WERI-Rb-1 (cell line): ENCODE measurements at places on chromosomes 12 and 14.
A peak's percentile ranks its signal among the peaks of the same experiment; 100 is the strongest.

- no peak for DNase-seq
These were observed 313.4 kb downstream of the BCL11B start for GRCh38 chr14:98958632-98959031.

DNA sequence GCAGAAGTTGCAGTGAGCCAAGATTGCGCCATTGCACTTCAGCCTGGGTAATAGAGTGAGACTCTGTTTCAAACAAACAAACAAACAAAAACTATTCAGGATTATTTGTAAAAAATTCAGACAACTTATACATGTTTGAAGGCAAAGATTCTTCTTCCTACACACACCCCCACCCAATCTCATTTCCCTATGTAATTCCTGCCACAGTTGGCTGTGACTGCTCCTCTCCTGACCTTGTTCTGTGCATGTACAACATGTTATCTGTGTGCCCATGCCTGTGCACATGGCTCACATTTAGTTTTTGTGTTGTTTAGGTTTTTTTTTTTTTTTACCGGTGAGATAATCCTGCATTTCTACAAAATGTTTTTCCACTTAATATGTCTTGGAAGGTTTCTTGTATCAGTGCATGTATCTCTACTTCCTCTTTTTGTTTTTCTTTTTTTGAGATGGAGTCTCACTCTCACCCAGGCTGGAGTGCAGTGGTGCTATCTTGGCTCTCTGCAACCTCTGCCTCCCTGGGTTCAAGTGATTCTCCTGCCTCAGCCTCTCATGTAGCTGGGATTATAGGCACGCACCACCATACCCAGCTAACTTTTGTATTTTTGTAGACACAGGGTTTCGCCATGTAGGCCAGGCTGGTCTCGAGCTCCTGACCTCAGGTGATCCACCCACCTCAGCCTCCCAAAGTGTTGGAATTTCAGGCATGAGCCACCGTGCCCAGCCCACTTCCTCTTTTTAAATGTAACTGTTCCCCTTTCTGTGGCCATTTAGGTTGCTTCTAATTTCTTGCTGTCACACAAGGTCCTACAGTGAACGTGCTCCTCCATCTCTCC, 8.7 kb downstream of the CFAP251 start:
- no peak for DNase-seq

- DNase-seq, result no peak
These were observed 87.5 kb downstream of the PLXNC1 start for GRCh38 chr12:94235848-94236247.

DNA sequence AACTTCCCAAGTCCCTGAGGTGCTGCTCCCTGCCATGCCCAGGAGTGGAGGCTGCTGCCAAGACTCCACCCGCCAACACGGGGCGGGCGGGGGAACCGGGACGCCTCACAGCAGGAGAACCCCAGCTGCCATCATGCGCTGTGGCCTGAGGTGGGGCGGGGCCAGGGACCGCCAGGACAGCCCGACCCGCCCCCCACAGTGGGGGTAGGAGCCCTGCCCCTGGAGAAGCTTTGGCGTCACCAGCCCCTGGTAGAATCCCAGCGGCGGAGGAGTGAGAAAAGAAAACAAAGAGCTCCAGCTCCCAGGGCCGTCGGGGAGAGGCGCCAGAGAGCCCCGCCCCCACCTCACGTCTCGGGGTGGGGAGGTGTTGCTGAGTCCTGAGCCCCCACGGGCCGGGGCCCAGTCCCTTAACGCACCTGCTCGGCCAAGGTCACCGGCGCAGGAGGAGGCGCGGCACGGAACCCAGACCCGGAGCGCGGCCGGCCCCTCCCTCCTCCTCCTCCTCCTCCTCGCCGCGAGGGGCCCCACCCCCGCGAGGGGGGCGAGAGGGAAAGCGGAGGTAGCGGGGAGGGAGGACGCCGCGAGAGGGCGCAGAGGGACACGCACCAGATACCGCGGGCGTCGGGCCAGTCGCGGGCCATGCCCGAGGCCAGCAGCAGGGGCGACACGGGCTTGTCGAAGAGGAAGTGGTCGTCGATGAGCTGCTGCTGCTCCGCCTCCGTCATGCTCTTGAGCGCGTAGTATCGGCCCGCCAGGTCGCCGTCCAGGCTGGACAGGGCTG, 1.8 kb downstream of the CKB start:
- DNase-seq, result peak; percentile 86

GRCh38 chr14:76277586-76278130, 98.3 kb upstream of the ESRRB start:
- no peak for DNase-seq

- DNase-seq, result no peak
These were observed 163.6 kb upstream of the NAV3 start for GRCh38 chr12:77667101-77667500.

DNA sequence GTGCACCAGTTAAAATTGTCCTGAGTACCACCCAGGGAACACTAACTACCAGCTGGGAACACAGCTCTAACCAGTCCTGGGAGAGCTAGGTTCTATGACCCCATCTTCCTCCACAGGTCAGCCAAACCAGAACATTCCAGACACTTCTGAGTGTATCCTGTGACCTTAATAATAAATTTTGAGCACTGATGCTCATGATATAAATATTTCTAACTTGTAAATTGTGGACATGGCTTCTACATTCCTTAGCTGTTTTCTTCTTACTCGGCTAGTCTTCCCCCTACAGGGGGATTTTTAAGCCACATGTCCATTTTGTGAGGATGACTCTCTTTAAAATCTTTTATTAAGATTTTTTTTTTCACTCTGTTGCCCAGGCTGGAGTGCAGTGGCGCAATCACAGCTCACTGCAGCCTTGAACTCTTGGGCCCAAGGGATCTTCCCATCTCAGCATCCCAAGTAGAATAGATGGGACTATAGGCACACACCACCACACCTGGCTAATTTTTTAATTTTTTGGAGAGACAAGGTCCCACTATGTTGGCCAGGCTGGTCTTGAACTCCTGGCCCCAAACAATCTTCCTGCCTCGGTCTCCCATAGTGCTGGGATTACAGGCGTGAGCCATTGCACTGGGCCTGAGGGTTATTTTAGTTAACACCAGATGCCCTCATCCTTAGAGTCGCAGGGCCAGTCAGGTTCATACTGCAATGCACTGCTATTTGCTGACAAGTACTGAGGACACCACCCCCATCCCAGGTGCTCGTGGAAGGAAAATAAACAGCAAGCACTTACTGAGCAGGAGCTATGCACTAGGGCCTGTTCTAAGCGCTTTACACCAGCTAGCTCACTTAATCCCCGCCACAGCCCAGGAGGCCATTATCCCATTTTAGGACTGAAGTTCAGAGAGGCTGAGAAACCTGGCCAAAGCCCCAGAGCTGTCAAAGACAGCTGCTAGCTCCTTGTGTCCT, 142.6 kb upstream of the NCOR2 start:
- DNase-seq, result peak; percentile 87

- DNase-seq, result no peak
These were observed 648.2 kb downstream of the VRK1 start for GRCh38 chr14:97445367-97445766.

- no peak for DNase-seq
These were observed 84.5 kb downstream of the PLEKHG3 start for GRCh38 chr14:64788706-64789105.

DNA sequence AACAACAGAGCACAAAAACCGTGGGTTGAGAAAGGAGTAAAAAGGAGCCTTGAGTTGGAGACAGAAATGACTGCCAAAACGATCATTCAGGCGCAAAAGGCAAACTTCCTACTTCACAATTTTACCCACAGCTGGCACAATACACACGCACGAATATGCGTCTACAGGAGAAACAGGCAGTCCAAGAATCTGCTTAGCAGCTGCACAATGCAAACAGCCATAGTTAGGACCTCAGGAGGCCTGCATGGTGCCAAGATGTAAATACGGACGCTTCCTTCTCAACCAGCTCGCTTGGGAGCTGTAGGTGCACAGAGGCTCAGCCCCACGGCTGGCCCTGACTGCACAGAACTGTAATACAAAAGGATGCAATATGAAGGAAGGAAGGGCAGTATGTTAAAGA, 250.1 kb upstream of the CAND1 start:
- DNase-seq, result no peak

DNA sequence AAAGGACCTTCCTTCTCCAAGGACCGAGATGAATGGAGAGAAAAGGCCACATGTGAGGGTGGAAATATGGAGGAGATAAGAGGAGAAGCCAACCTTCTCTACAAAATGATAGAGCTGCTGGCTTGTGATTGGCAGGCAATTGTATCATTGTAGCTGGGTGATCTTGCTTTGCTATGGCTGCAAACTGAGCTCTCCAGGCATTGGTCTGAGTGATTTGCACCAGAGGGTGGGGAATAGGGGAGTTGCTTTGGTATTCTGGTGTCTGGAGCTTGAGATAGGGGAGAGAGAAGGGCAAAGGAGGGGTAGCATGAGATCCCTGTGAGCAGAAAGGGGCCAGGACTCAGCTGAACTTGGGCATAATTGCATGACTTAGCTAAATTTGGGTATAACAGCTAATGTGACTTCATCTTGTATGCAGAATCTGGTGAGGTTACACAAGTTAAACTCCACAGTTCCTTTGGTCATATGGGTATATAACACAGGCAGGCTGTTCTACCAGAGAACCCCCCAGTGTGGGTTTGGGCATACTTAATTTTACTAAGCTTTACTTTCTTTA, 72.0 kb downstream of the FOS start:
- DNase-seq, result no peak

DNA sequence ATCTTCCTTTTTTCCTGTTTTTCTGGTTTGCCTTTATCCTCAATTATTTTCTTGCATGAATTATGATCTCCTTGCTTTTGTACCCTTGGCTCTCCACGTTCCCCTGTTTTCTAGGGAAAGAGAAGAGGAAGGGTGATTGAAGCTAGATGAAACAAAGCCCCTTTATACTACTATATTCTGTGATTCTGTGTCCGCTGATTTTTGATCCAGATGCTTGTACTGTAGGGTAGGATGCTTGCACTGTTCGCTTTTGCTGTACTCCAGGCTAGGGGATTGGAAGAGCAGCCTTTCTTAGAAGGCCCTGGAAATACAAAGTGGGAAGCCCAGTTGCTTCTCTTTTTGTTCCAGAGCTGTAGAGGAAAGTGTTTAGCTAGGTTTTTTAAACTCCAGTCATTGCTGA, 35.1 kb upstream of the KLHDC2 start:
- DNase-seq, result no peak

- no peak for DNase-seq
These were observed 125.9 kb downstream of the CALM1 start for GRCh38 chr14:90522571-90523191.

DNA sequence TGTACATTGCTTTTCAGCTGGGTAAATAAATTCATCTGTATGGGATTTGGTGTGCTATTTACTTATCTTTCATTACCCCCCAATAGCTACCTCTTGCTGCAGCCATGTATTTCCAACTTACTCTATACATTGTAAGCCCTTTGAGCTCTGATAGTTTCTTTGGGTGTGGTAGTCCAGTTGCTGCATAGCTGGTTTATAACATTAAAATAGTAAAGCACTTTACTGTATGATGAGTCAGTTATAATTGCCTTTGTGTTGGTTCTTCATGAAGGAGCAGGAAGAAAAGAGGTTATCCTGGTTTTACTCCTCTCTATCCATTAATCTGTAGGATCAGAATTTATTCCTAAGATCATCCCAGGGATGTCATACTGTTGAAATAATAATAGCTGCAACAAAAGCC, 15.7 kb downstream of the TBC1D30 start:
- no peak for DNase-seq

DNA sequence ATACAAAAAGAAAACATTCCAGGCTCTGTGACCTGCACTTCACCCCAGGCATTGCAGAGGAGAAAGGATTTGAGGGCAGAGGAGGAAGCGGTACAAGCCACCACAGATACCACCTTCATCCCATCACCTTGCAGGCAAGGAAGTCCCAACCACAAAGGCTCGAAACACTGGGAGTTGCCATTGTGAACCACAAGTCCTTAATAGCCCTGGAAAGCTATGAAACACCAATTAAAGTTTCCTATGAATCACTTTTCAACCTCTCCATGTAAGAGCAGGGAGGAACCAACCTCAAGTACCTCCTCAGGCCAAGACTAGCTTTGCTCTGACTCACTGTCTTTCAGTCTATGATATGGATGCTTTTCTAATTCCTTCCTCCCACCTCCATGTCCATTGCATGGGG, 27.0 kb downstream of the MAP3K9 start:
- DNase-seq, result no peak

GRCh38 chr12:27922531-27923139, 49.9 kb downstream of the PTHLH start:
- no peak for DNase-seq

- DNase-seq, result no peak
These were observed 2.9 kb upstream of the TMEM30B start for GRCh38 chr14:61284001-61284400.

DNA sequence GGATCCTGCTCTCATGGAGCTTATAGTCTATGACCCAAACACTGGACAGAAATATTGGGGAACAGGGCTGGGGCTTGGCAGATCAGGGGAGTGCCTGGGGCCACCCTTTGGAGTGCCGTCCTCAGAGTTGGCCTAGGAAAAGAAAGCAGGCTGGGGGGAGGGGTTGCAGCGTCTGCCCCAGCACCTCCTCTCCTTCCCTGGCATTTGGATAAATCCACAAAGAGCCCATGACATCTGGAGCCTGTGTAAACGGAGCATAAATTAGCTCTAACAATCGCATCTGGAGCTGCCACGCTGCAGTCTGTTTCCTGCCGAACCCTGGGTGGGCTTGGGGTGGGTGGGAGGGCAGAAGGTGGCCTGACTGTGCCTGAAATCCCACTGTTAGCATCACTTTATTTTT, 63.8 kb downstream of the MVK start:
- DNase-seq, result peak; percentile 34

DNA sequence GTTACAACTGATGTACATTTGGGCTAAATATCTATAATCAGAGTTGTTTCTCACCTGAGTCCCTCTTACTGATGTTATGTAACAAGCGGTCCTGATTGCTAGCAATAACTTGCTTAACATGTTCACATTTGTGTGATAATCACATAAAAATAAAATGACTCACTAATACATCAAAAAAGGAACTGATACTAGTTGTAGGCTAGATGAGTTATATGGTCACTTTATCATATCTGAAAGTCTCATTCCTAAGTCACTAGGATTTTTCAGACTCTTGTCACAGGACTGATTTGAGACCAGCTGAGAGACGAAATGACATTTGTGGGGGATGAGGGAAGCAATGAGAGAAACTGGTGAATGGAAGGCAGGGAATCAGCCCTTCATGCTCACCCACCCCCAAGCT, 34.3 kb downstream of the NKX2-1 start:
- no peak for DNase-seq

DNA sequence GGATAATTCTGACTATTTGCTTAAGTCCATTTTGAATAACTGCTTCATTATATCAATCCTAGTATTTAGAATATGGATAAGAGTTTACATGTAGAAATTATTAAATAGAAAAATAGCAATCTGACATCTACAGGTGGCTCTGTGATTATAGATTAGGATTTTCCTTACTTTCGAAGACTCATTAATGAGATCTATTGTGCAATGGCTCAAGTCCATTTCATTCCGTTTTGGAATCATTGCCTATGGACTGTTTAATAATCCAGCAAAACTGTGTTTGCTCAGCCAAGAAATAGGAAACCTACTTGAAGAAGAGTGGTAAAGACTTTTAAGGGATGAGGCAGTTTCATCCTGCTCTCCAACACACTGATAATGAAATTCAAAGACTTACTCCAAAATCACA, 67.8 kb upstream of the SSTR1 start:
- no peak for DNase-seq

GRCh38 chr12:91176915-91177314, 5.7 kb downstream of the DCN start:
- DNase-seq, result no peak

- no peak for DNase-seq
These were observed 5.8 kb downstream of the SRSF9 start for GRCh38 chr12:120463712-120464111.

- no peak for DNase-seq
These were observed 32.6 kb downstream of the ITPR2 start for GRCh38 chr12:26800347-26800746.
